ENCODE measurements at places on chromosomes 7 and 10.
A peak's percentile ranks its signal among the peaks of the same experiment; 100 is the strongest.

DNA sequence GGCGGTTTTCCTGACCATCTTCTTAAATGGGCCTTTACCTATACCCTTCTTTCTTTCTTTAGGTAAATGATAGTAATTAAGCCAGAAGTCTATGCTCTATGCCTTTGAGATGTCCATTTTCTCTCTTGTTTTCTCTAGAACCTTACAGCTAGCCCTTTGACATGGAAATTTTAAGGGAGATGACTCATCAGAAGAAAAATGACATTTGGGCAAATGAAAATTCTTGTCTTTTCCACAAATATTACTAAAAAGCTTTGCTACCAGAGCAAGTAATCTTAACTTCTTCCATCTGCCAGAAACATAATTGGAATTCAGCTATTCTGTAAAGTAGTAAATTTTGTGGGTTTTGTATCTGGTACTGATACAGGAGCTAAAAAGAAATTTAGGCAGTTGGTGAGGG, 59.5 kb downstream of the CCDC3 start:
- no peak for DNase-seq

- no peak for DNase-seq
These were observed 45.2 kb downstream of the DIP2C start for GRCh38 chr10:644076-644942.

GRCh38 chr10:69211524-69211923, 8.6 kb upstream of the HKDC1 start:
- DNase-seq, result no peak

DNA sequence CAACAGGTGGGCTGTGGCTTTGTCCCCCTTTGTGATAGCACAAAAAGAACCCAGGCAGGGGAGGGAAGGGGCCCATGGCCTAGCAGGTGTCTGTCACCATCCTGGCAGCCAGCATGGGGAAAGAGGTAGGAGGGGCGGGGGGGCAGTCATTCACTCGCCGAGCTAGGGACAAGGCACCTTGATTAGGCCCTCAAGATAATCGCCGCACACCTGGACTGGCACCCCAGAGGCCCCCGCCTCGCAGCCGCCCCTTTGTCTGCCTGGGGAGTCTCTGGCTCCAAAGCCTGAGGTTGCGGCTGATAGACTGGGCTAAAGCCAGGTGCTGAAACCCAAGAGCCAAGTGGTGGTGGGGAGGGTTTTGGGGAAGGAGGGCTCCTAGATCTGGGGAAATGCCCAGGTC, 151.2 kb upstream of the PCBD1 start:
- no peak for DNase-seq

- DNase-seq, result no peak
These were observed 30.1 kb upstream of the CTBP2 start for GRCh38 chr10:125190414-125190813.

- DNase-seq, result no peak
These were observed 93.8 kb upstream of the NOBOX start for GRCh38 chr7:144497282-144497681.

DNA sequence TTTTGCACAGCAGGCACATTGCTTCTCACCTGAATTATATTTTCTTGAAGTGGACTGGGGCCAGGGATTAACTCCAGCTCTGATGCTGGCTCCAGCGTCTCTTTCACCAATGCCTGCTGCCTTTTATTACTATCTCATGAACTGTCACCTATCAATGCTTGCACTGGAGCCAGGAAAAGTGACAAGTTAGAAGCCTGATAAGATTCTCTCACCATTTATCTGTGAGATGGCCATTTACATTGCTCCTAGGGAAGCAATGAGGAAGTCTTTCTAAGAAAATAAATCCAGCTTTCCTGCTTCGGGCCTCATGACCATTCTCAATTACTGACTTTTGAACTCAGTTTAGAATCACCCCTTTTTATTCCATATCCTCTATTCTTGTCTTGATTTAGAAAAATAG, 48.5 kb upstream of the LRRTM3 start:
- DNase-seq, result no peak

DNA sequence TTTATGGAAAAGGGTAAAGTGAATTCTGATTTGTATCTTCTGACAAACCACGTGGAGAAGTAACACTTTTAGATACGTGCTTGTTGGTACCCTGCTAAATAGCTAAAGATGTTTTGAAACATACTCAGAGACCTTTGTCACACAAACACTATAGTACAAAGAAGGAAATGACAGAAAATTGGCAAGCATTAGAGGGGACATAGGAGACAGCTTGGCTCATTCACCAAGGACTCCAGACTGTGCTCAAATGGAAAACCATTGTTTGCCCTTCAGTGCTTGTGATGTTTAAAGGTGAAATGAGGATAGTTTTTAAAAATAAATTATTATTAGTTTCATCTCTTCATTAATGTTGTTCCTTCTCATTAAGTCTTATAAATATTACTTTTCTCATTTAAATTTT, 34.0 kb upstream of the CD36 start:
- no peak for DNase-seq

- DNase-seq, result no peak
These were observed 305.9 kb upstream of the SMIM30 start for GRCh38 chr7:113424185-113424817.

DNA sequence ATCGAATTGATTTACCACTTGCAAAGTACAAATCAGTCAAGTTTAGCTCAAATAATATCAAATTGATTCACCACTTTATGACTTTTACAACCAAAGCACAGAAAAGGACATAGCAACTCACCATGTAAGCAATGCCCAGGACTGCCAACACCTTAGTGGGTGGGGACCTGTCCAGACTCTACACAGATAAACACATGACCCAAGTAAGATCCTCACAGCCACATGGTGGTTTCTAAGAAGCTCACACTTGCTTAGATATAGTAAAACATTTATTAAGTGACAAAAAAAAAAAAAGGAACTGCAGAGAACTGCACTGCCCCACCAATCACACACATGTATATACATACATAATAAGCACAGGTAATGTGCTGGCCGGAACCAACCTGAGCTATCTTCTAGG, 116.2 kb downstream of the SLC25A13 start:
- DNase-seq, result no peak

DNA sequence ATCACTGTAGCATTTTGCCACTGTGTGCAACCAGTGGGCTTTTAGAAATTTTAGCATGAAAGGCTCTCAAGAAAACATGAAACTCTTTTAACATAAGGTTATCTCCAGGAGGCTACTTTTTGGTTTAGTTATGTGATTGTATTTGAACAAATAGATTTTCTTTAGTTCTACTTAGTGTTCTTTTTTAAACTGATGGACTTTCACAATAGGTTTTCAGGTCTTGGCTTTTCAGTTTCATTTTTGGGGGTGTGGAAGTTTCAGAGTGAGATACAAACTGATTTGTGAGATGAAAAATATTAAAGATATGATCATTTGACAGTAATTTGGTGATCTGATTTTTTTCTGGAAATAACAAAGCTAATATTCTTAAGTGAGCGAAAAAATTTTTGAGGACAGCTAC, 344.1 kb downstream of the PHF14 start:
- no peak for DNase-seq

DNA sequence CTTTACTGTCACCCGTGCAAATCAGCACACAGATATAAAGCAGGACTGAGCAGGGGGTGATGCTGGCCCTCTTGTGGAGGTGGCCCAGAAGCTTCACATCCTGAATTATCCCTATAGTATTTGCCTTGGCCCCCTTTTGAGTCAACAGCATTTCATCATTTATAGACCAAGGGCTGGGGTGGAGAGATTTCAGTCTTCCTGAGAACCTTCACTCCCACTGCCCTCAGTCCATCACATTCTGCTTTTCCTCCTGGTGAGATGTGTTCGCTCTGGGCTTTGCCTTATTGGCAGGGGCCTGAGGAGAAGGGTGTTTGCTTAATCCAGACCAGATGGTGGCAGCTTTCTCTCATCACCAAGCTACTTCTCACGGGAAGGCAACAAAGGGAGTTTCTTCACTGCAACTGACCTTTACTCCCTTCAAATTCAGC, 47.7 kb downstream of the NOC3L start:
- no peak for DNase-seq

DNA sequence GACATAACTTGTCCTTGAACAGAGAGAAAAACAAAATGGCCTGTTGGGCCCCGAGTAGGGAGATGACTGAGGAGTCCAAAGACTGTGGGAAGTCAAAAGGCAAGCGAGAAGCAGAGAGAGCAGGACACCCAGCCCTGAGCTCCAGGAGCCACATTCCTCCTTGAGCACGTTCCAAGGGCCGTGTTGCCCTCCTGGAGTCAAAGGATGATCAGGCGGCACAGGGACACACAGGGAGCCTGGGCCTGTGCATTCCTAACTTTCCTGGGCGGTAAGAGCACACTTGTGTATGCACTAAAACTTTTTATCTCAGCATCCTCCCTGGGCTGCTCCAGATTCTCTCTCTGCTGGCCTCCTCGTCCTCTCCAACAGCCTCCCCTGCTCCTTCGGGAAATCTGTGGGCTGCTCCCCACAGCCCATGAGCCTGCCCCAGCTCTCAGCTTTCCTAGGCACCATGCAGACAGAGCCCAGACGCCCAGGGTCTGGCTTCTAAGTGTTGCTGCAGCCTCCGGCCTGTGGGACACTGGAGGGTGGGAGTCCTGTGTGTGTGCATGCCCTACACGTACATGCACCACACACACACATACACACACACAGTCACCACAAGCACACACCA, 281.8 kb downstream of the POU6F2 start:
- DNase-seq, result no peak

- no peak for DNase-seq
These were observed 220.8 kb upstream of the CELF2 start for GRCh38 chr10:10796774-10797415.

DNA sequence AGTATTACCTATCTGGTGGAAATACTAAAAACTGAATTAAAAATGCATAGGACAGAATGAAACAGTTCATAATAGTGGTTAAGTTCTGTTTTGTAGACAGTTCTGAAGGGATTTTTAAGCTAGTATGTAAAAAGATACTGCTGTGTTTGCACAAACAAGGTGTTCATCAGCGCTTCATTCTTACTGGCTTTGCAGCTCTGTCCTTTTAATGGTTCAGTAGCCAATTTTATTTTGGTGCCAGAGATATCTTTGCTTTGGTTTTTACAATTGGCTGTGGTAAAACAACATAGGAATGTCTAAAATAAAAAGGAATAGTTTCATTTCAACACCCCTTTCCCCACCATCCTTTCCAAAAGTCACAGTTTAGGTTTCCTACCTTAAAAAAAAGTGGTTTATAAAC, 33.0 kb downstream of the STAM start:
- no peak for DNase-seq

DNA sequence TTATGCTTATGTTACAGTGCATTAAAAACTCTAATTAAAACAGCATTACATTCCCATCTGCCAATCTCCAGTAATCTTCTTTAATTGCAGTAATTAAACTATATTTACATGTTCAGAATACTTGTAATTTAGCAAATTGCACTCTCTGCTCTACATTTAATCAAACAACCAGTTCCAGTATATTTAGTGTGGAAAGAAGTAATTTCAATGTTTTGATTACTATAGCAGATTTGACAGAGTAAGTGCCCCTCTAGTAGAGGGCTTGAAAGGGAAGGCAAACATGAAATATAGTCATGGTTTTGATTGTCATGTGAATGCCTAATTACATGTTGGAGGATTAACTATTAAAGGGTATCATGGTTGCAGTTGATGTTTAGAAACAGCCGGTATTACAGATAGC, 739.7 kb downstream of the AUTS2 start:
- DNase-seq, result no peak

DNA sequence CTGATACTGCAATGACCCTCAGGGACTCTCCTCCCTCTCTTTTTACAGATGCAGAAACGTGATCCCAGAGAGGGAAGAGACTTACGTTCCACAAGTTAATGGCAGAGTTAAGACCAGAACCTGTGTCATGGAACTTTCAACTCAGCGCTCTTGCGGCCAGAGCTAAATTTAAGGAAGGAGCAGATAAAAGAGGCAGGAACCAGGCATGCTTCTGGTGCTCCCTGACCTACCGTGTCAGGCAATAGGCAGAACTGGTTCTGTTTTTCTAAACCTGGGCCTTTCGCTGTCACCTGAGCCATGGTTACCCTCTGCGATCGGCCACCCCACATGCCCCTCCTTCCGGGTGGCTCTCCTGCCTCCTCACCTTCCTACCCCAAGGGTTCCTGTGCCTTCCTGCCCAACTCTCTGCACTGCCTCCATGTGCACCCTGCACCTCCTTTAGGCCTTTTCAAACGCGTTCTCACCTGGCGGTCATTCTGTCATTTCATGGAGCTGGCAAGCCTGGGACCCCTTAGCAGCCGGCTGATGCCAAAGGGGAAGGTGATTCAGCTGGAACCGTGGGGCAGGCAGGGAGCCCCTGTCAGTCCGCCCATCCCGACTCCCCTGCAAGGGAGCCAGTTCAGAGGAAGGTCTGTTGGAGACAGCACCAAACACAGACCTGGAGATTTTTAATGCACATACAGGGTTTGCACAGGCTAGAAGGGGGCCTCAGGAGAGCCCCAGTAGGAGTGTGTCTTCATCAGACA, 7.7 kb upstream of the GBX1 start:
- no peak for DNase-seq

DNA sequence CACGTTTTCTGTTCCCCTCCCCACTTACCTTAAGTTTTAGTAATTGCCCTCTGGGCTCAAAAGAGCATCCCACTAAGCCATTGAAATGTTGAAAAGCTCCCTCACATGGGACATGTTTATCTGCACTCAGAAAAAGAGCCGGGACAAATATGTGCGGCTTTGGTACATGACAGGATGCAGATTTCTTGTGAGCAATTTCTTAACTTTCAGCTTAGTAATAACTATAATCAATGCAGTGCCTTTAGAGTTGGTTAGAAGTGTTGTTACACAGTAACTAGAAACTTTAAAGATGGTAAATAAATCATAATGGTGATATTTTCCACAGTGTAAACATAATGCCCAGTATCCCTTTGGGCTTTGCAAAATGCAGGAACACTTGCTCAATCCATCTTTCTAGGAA, 89.2 kb downstream of the ZNF365 start:
- no peak for DNase-seq

GRCh38 chr7:86643561-86644281, at the start of gene GRM3:
GRM3 (plus strand) TSS chr7:86643909; CDS start chr7:86765146, 121,237 bp downstream.
- peak; percentile 7 for DNase-seq

GRCh38 chr10:36341471-36341870, 699.4 kb upstream of the FZD8 start:
- DNase-seq, result no peak
